ENCODE measurements at places on chromosomes 3 and 15.

GRCh38 chr3:31729573-31729972, 196.8 kb downstream of the STT3B start:
- no peak for DNase-seq

DNA sequence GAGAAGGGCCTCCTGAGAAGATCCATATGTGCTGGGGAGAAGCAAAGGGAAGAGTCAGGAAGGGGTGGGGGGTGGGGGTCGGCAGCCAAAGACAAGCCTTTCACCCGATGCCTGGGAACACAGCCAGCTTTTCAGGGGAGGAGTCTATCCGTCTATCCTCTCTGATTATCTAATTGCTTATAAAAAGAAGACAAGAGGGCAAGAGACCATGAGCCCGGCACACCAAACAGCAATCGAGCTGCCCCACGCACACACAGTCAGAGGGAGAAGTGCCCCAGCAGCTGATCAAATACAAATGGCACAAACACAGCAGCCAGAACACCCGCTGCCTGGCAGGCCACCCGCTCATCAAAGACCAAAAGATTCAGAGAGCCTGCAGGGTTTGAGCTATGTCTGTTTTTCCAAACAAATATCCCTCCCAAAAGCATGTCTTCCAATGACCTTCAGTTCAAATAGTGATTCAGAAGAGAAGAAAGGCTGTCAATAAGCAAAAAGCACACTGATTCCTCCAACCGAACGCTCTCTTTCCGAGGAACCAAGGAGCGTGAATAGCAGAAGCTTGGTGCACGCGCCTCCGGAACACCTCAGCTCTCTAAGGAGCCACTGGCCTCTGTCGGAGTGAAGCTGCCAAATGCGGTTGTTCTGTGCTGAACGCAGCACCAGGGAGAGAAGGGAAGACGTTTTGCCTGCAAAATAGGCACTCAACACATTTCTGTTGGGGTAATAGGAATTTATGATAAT, 419.2 kb downstream of the OCA2 start:
- no peak for DNase-seq

DNA sequence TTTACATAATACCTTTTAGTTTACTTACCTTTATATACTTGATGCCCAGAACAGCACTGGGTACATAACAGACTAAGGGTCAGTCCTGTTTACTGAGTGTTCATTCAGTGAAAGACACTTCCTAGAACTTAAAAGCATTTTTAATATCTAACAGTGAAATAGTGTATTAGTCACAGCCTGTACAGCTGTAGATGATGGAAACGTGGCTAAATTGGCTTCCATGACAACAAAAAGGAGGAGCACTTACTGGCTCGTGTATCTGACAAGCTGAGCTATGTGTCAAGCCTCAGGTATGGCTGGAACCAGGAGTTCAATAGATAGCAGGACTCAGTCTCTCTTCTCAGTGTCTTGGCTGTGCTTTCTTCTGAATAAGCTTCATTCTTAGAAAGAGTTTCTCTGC, 40.2 kb downstream of the CMTM8 start:
- no peak for DNase-seq

GRCh38 chr3:50336452-50337174, 4.0 kb downstream of the RASSF1 start:
- no peak for DNase-seq

- DNase-seq, result no peak
Observed at GRCh38 chr15:40338921-40339620, 1.7 kb downstream of the CCDC9B start.

DNA sequence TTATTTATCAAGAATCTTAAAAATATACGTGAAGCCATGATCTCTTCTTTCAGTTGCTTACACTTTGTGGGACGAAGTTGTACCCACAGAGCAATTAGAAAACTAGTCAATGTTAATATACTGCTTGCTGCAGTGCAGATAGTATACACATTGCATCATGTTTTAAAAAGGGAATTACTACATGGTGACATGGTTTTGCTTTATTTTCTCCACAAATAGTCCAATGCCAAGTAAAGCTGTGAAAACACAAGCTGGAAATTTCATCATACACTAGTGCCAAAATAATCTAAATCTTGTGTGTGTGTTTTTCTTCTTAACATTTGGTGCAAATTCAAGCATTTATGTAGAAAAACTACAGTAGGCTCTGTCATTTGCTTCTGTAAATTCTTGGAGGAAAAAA, 233.0 kb downstream of the EPHA3 start:
- no peak for DNase-seq

GRCh38 chr3:182445576-182445975, 347.7 kb upstream of the ATP11B start:
- DNase-seq, result no peak

DNA sequence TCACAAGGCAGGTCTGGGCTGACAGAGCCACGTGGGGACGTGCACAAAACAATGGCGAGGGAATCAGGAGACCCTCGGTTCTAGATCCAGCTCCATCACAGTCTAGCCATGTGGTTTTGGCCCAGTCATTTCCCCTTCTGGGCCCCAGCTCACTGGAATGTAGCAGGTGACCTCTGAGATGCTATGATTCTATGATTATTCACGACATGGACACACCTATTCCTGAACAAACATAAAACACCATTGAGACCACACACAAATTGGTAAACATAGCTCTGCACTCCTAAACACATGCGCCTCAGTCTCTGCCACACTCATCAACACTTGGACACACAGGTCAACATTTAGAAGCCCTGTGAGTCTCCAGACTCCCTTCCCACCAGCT, 9.0 kb downstream of the IGDCC4 start:
- DNase-seq, result no peak

DNA sequence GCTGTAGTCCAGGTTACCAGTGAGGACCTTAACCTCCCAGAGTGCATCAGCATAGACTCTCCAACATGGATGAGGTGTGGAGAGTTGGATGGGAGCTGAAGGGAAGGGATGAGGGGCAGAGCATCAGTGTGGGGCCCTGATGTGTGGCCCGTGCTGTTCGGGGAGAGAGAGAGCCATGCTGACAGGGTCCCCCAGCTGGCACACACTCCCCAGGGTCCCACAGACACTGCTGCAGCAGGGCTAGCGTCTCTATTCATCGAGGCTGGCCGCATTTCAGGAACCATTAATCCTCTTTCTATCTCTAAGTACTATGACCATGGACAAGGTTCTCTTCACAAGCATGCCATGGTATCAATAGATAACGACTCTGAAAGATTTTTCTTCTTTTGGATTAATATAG, 85.9 kb upstream of the PLXNA1 start:
- no peak for DNase-seq
